ENCODE measurements at places on chromosomes 4 and X.

- DNase-seq = no peak
Observed at GRCh38 chrX:28609003-28609402, 21.8 kb downstream of the IL1RAPL1 start.

DNA sequence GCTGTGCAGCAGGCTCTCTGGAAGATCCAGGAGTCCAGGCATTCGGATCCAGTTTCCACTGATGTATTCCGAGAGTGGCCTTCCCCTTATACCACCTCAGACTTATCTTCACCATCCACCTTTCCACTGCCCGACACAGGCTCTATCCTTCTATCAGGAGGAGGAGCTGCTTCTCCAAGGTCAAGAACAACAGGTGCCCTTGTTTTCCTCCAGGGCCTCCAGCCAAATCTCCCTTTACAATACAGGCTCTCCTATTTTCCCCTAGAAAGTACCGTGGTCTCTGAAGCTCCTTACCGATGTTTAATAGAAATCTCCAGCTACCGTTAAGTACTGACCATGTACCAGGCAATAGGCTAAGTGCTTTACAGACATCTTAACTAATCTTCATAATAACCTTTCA lies 61.3 kb downstream of the AFAP1 start:
- DNase-seq = no peak

DNA sequence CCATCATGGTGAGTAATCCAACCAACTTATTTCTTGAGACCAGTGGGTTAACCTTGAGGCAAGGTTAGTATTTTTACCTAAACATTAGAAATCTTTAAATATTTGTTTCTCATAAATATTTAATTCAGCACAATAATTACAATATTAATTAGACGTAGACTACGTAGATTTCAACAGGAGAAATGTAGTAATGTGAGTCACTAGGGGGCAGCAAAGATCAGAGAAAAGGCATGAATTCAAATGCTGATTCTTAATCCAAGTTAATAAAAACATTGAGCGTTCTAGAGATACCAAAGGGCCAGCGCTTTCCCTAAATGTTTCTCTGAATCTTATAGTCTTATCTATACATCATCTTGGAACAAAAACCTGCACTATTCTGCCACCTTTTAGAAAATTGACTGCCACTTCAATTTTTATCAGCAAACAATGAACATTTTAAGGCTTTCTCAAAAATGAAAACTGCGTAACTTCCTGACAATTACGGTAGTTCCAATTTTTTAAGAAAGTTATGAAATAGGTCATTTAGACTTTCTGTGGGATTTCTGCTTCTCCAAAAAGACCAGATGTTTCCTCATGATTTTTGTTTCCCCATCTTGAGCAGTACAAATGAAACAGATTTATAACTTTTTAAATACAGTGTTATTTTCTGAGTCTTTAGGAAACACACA lies 180.7 kb downstream of the GASK1B start:
- DNase-seq = peak; percentile 90

GRCh38 chr4:6134612-6135220 lies 65.6 kb downstream of the JAKMIP1 start:
- DNase-seq = no peak

DNA sequence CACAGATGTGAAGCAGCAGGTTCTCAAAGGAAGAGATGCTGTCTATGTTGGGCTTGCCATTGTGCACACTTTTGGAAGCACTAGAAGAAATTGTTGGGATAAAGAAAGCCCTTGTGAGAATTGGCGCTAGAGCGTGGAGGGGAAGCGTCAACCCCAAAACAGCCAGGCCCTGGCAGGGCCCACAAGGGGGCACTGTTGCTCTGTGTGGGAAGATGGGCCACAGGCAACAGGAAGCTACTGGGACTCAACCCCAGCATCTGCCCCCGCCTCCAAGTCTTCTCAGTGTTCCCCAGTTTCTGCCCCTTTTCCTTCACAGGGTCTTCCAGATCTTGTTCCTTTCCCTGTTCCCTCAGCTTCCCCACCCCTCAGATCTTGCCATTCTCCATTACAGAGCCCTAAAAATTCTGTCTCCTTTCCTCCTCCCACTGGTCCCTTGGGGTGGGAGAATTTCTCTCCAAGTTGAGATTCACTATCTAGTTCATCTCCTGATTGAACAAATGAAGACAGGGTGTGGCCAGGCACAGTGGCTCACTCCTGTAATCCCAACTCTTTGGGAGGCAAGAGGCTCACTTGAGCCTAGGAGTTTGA lies 85.5 kb downstream of the STARD8 start:
- peak; percentile 42 for DNase-seq

- DNase-seq = no peak
Observed at GRCh38 chrX:111013778-111014455, 82.1 kb upstream of the PAK3 start.

- peak; percentile 88 for DNase-seq
Observed at GRCh38 chr4:125735102-125735501, 420.3 kb downstream of the FAT4 start.

- DNase-seq = no peak
Observed at GRCh38 chr4:104750008-104750407, 255.3 kb upstream of the CXXC4 start.

DNA sequence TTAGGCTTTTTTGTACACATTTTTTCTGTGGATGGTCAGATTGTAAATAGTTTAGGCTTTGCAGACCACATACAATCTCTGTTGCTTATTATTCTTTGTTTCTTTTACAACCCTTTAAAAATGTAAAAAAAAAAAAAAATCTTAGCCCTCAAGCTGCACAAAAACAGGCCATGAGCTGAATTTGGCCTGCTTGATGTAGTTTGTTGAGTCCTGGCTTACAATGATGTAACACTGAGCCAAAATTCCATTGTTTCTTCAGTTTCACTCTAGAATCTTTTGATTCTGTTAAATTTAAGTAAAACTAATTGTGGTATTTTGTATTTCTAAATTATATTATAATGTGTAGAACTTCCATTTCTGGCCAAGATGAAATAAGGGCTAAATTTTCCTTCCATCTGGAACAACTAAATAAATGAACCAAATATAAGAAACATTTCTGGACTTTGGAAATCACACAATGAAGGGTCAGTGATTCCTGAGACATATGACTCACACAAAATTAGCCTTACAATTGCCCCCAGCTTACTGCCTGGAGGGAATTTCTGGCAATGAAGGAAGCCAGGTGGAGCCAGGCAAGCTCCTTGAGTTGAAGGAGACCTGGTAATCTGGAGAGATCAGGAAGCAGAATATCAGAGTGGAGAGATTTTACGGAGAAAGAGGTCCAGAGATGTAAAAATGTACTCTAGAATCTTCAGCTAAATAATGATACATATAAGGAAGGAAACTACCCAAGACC lies 29.8 kb downstream of the IQCM start:
- peak; percentile 19 for DNase-seq

DNA sequence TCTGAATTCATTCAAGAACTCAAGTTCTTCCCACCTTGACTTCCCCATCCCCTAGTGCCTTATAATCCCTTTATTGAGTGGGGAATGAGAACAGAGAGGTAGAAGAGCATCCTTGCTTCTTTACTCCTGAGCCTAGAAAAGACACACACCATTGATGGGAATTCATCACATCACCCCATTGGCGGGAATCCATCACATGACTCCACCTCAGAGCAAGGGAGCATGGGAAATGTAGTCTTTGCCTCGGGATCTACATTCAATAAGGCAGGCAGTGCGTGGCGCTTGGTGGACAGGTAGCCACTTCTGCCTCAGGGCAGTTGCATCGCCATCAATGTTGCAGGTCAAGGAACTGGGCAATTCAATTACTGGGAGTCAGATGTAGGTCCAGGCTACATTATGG lies 50.7 kb downstream of the MXRA5 start:
- DNase-seq = no peak

DNA sequence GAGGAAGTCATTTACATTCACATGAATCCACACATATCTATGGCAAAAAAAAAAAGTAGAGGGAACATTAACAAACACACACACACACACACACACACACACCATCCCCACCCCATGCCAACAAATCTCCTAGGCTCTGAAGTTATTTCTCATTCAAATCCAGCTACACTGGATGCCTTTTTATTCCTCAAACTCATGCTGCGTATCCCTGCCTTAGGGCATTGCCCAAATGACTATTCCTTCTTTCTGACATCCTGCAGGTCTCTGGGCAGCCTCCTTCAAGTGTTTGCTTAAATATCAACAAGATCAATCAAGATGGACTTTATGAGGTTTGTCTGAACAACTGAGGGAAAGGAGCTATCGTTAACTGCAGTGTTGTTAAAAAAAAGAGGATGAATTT lies 106.5 kb upstream of the FAM9A start:
- DNase-seq = no peak

- peak; percentile 42 for DNase-seq
Observed at GRCh38 chr4:86848732-86849619, at the start of gene SLC10A6. SLC10A6 (minus strand) TSS chr4:86849384; CDS start chr4:86849115, 269 bp downstream.

- no peak for DNase-seq
Observed at GRCh38 chr4:140112576-140112975, 41.4 kb downstream of the MAML3 start.

DNA sequence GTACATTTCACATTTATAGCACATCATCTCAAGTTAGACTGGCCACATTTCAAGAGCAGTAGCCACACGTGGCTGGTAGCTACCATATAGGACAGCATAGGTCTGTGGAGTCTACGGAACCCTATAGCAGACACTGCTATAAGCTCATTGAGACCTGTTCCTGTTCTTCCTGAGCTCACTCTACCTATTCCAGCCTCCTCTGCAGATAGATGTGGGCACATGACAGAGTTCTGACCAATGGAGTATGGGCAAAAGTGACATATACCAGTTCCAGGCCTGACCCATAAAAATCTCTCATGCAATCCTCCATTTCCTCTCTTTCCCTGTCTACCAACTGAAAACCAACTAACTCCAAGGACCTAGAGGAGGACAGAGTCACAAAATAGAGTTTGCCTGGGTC lies 3.5 kb upstream of the HDAC6 start:
- no peak for DNase-seq

DNA sequence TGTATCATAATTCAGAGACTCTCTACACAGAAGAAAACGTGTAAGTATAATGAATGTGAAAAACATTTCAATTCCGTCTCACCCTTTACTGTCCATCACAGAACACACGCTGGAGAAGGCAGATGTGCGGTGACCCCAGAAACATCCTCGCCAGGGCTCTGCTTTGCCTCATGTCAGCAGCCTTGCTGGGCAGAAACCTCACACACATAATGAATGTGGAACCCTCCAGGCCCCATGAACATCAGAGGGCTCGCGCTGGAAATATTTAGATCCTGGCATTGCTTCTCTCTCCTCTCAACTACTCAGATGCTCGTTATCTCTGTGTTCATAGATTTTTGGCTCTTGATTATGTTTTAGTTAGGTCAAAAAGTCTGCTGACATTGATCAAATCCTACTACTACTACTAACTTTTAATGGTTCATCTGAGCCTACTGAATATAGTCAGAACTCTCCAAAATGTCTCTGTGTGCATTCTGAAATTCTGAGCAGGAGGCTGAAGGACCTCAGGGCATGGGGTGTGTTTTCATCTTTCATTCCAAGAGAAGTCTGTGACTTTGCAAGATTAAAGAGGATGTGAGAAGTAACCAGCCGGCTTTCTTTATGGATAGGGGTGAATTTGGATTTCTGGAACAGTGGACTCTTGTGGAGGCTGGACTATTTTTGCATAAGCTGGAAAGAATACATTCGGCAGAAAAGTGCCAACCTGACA lies 27.0 kb downstream of the SMIM43 start:
- DNase-seq = no peak

DNA sequence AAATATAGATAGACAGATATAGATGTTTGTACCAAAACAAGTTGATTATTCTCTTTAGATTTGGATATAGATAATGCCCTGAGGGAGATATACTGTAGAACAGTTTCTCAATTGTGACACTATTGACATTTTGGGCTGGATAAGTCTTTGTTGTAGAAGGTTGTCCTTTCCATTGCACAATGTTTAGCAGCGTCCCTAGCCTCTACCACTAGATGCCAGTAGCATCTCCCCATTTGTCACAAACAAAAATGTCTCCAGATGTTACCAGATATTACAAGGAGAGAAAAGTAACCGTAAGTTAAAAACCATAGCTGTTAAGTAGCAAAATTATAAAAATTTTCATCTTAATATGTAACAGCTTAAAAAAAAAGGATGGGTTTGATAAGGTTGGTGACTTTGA lies 2595.3 kb downstream of the ARAP2 start:
- DNase-seq = peak; percentile 66

GRCh38 chr4:3630598-3631543 lies 98.6 kb upstream of the LRPAP1 start:
- peak; percentile 51 for DNase-seq

GRCh38 chr4:79687006-79687405 lies 279.0 kb upstream of the GK2 start:
- DNase-seq = peak; percentile 5

GRCh38 chr4:159284113-159284512 lies 181.2 kb downstream of the RAPGEF2 start:
- DNase-seq = peak; percentile 52

- no peak for DNase-seq
Observed at GRCh38 chr4:1399508-1400190, 6.6 kb downstream of the NKX1-1 start.

- no peak for DNase-seq
Observed at GRCh38 chr4:108972613-108973283, 209.9 kb upstream of the ETNPPL start.

DNA sequence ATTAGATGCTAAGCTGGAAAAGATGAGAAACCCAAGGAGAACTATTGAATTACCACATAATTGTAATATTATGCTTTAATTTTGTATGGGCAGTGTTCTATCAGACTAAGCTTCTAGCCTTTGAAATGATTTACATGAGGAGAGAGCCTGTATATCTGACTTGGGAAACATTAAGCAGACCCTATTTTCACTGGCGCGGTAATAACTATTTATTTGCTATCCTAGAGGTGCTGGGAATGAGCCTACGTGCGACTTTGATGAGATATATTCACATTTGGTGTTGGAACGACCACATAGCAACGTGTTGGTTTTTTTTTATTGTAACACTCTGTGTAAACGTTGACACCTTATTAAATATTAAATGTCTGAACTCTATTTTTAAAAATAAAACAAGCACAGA lies 80.5 kb downstream of the CLCN4 start:
- DNase-seq = no peak

DNA sequence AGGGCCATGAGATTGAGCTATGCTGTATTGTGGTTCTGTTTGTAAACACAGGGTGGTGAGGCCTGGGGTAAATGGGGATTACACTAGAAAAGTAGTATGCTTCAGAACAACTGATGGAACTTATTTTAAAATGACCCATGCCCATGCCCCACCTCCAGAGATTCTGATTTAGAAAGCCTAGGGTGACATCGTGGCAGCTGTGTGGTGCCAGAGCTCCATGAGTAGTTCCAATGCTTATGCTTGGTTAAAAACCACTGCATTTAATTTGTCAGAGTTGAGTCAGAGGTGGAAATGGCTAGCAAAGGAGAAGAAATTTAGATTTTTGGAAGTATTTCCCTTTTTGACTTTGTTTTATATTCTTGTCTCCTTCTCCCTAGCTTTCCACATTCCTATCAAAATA lies 63.4 kb upstream of the PDE5A start:
- DNase-seq = no peak

- no peak for DNase-seq
Observed at GRCh38 chr4:103774326-103774825, 54.6 kb upstream of the TACR3 start.

DNA sequence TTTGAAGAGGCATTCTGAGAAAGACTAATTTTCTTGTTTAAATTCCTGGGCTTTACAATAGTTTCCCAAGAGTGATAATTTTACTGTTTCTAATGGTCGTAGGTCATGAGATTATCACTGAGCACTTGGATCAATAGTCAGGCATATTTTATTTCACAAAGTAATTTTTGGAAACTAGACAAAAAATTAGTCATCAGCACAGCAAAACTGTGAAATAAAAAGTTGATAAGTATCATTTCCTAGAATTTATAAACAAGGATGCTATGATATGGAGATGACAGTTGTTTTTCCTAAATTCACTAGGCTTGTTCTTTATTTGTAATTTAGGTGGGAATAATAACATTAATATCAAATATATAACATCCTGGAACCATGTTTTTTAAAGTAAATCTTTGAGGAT lies 33.0 kb downstream of the SULT1B1 start:
- DNase-seq = no peak
